ENCODE measurements at places on chromosomes 1 and 21. TPM values are rescaled to one million over a fixed set of nuclear protein-coding genes. Genes with fewer than 3 reads are reported as not detected.

The UMODL1 gene
- total RNA-seq, result 0.10 TPM

GRCh38 chr1:199221371-199222150 is 582.7 kb downstream of the PTPRC start:
- H3K4me3 ChIP-seq, result no peak overlapping the region
- H3K27me3 ChIP-seq, result no peaks in the 10 kb centered on the region
- no peaks in the 10 kb centered on the region for H3K4me1 ChIP-seq
- H3K27ac ChIP-seq, result no peak overlapping the region

- no peaks in the 10 kb centered on the region for H3K36me3 ChIP-seq
- DNase-seq, result no peak
- no peaks in the 10 kb centered on the region for H3K4me1 ChIP-seq
- H3K4me3 ChIP-seq, result no peak overlapping the region
Measured at GRCh38 chr21:26013970-26014369, 156.6 kb downstream of the APP start.

GRCh38 chr1:59494145-59494833 is 197.4 kb downstream of the FGGY start:
- peak overlapping the region; percentile 23 for H3K27ac ChIP-seq
- H3K4me3 ChIP-seq, result no peak overlapping the region
- no peaks in the 10 kb centered on the region for H3K27me3 ChIP-seq
- no peaks in the 10 kb centered on the region for H3K36me3 ChIP-seq
- no peak for DNase-seq

DNA sequence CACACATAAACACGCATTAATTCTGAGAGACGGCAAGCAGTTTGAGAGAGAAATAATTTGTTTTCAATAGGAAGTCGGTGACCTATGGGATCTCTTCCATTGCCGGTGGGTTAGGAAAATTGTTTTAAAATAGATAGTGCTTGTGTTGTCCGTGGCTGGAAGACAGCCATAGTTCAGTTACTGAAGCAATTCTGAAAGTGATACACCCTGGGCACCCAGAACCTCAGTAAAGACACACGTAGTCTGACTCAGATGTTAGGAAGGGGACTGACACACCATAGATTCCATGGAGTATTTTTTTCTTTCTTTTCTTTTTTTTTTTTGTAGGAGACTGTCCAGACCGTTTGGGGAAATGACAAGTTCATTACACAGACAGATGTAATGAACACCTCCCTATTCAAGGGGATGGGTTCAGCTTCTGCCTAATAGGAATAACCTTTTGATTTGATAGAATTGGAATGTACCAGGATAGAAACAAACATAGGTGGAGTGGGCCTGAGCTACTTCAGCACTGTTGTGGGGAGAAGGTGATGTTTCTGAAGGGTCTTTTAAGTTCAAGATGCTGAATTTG is 1.6 kb downstream of the C1orf21 start:
- peak overlapping the region; percentile 71 for H3K27ac ChIP-seq
- peaks cover 41% of the 10 kb centered on the region for H3K4me1 ChIP-seq
- no peaks in the 10 kb centered on the region for H3K27me3 ChIP-seq

DNA sequence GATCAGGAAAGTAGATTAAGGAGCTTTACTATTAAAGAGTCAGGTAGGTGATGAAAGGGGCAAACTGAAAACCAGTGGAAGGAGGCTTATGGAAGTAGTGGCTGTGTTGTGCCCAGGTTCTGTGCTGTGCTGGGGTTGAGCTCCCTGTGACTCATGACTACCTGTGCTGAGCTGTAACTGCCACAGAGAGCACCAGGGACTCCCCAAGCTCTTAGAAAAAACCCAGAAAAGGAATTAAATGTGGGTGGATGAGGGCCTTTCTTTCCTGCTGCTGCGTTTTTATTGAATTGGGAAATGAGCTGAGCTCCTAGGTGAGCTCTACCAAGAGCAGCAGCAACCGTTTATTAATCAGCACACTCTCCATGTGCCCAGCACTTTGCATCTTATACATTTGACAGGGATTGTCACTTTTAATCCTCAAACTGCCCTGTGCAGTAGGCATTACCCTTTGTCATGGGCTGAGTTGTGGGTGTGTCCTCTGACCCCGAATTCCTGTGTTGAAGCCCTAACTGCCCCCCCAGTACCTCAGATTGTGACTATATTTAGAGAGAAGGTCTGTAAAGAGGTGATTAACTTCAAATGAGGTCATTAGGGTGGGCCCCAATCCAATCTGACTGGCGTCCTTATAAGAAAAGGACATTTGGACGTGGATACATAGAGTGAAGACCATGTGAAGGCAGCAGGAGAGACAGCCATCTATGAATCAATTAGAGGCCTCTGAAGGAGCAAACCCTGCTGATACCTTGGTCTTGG is 65.4 kb downstream of the AK4 start:
- no peaks in the 10 kb centered on the region for H3K4me1 ChIP-seq
- H3K36me3 ChIP-seq, result no peaks in the 10 kb centered on the region
- no peaks in the 10 kb centered on the region for H3K27me3 ChIP-seq
- no peak overlapping the region for H3K4me3 ChIP-seq
